ENCODE measurements at places on chromosomes 12 and 14. TPM values are rescaled to one million over a fixed set of nuclear protein-coding genes. Genes with fewer than 3 reads are reported as not detected.

DNA sequence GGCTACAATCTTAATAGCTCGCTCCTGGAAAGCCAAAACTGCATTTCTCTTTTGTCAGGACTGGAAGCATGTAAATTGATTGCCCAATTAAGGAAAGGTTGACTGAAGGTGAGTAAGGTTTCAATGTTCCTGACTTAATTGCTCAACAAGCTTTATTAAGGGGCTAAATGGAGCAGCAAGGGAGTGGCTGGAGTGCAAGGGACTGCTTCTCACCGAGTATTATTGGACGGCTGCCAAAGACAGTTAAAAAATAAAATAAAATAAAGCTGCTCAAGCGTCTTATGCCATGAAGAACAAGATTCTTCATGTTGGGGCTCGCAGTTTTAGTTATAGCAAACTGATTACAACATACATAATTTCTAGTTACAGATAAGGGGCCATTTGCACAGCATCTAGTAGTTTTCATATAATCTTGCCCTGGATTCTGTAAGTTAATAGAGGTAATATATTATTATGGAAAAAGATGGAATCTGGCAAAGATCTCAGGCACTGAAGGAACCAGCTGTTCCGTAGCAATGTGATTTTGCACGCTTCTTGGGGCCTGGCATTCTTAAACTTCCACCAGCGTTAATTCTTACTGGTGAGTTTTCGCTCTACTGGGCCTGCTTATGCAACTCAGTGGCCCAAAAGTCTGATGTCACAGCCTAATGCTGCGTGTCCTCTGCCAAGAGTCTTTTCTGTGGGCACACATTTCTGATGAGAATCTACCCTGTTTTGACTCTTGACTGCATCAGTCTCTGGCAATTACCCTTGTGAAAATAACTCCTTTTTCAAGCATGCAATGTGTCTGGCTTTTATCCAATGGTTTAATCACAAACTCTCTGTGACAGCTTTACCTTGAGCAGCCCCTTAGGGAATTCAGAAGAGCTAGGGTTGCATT is 108.5 kb downstream of the SLC38A1 start:
- DNase-seq = no peak

- DNase-seq = no peak
Observed at GRCh38 chr12:26132866-26133265, 8.0 kb upstream of the BHLHE41 start.

The SERPINA12 gene
- polyA plus RNA-seq = not detected

DNA sequence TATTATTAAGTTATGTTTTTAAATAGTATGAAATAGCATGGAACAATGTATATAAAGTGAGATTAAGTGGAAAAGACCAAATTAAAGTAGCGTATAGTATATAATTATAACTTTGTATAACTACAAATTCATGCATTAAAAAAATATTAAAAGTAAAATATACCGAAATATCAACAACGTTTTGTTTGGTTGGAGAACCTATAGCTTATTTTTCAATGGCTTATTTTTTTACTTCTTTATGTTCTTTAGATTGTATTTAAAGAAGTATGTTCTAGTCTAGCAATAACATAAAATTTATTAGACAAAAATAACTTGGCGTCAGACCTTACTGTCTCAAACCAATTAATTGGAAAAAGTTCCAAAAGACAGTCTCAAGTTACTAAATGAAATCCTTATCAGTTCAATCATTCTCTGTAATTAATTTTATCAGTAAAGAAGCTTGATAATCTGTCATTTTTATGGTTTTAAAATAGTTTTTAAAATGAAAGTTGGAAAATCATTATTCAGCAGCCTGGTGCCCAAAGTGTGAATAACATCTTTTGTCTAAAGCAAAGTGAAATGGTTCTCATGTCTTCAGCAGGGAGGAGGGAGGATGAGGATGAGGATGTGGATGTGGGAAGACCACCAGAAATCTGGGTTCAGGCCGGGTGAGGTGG is 46.7 kb downstream of the IRAK3 start:
- DNase-seq = no peak

DNA sequence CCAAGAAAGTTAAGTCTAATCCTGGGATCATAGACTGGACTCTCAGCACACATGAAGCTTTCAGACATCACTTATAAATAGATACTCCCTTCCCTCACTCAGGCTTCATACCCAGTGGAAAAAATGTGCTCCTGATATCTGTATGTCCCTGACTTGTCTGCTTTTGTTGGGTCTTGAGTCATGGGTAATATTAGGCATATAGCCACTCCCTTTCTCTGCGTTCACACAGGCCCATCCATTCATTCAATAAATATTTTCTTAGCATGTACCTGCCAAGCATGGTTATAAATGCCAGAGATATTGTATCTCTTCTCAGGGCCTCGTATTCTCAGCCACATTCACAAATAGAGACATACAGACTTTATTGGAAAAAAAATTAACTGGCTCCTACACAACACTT is 43.5 kb downstream of the COX16 start:
- no peak for DNase-seq

The RPGRIP1 gene
- polyA plus RNA-seq = 0.08 TPM

- no peak for DNase-seq
Observed at GRCh38 chr14:47346849-47347248, 328.6 kb downstream of the MDGA2 start.

- DNase-seq = no peak
Observed at GRCh38 chr12:103707446-103707845, 120.4 kb downstream of the STAB2 start.

GRCh38 chr14:25537846-25538455 is 488.0 kb upstream of the STXBP6 start:
- DNase-seq = no peak

DNA sequence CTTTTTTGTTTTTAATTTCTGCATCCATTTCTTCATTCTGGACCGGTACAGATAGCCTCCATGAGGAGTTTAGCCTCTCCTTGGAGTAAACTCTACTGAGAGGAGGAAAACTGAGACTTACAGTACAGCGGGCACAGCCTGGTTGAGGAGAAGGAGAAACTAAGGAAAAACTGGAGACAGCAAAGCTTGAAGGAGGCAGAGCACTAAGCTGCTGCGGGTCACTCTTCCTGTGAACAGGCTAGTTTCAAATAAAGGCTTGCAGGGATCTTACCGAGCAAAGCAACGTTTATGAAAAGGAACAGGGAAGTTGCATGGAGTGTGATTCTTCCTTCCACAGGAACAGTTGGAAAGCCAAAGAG is 348 bp upstream of the SSTR1 start:
- no peak for DNase-seq

The C1QL4 gene
- polyA plus RNA-seq = not detected

- no peak for DNase-seq
Observed at GRCh38 chr14:96663491-96664067, 133.6 kb upstream of the VRK1 start.

DNA sequence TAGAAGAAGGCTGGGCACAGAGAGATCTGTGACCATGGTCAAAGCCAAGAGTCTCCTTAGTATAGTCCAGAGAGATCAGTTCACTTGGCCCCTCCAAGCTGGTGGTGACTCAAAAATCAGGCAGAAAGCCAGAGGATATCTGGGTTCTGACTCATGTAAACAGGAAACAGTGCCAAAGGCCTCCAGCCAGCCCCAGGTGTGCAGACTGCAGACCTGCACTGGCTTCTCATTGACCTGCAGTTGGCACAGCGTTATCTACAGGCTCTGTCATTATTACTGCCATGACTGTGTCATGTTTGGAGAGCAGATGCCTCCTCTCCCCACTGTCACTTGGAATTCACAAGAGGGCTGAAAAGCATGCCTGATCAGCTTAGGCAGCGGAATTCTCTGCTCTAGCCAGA is 295.7 kb upstream of the PRKD1 start:
- DNase-seq = peak; percentile 66

The TAS2R8 gene
- not detected for polyA plus RNA-seq

GRCh38 chr12:14845350-14845750 is 2.0 kb upstream of the ART4 start:
- DNase-seq = peak; percentile 66

DNA sequence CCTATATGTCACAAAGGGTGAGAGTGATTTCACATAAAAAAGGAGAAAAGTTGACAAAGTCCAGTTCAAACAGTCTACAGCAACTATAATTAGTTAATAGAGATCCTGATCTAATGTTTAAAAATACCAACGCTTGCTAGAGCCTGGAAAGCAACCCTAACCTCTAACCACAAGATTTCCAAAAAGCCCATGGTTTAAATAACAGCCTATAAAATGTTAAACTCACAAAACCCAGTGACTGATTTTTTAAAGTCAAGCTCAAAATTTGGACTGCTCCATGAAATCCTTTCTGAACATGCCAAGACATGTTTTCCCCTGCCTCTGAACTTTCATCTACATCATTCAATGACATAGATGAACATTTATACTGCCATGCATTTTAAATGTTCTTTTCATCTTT is 81.6 kb downstream of the PLEKHG7 start:
- DNase-seq = no peak

DNA sequence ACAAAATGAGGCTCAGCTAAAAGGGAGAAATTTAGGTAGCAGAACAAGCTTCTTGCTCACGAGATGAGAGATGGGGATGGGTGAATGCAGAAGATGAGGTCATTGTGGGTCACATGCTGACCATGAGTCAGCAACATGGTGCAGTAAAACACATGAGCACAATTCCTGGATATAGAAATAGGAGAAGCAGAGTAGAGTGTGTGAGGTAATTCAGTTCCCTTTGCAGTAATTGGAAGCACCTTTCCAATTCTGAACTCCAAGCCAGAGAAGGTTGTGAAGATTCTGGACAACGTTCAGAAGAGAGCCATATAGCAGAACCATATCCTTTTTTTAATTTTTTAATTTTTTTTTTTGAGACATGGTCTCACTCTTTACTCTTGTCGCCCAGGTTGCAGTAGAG is 62.0 kb upstream of the LMNTD1 start:
- no peak for DNase-seq

GRCh38 chr12:27277846-27278260 is 33.8 kb downstream of the STK38L start:
- no peak for DNase-seq

The SIX6 gene
- polyA plus RNA-seq = not detected

DNA sequence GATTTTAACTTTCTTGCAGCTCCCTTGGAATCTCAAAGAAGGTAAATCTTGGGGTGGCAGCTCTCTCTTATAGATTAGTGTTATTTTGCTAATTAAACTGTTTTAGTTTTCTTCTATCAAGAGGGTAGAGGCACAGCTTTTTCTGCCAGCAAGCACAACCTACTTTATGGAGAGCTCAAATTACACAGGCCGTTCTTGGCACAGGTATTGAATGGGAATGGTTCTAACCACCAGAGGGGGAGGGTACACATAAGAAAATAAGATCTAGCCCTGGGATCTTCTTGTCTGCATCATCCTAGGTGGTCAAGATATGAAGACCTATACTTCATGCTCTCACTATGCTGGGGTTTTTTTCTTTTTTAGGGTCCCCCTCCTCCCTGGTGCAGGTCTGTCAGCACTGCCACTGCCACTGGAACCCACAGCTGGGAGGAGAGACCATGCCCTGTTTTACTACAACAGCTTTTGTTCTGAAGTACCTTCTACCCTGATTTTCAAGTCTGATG is 48.6 kb upstream of the STAC3 start:
- DNase-seq = no peak

- no peak for DNase-seq
Observed at GRCh38 chr12:2832550-2833127, 2.2 kb downstream of the NRIP2 start.

- no peak for DNase-seq
Observed at GRCh38 chr14:24377657-24378056, 9.7 kb downstream of the NFATC4 start.

The WNT5B gene
- polyA plus RNA-seq = 0.72 TPM

GRCh38 chr12:4900327-4900726 is 9.4 kb upstream of the KCNA1 start:
- DNase-seq = no peak

- no peak for DNase-seq
Observed at GRCh38 chr12:116924558-116925453, 14.1 kb downstream of the FBXW8 start.

DNA sequence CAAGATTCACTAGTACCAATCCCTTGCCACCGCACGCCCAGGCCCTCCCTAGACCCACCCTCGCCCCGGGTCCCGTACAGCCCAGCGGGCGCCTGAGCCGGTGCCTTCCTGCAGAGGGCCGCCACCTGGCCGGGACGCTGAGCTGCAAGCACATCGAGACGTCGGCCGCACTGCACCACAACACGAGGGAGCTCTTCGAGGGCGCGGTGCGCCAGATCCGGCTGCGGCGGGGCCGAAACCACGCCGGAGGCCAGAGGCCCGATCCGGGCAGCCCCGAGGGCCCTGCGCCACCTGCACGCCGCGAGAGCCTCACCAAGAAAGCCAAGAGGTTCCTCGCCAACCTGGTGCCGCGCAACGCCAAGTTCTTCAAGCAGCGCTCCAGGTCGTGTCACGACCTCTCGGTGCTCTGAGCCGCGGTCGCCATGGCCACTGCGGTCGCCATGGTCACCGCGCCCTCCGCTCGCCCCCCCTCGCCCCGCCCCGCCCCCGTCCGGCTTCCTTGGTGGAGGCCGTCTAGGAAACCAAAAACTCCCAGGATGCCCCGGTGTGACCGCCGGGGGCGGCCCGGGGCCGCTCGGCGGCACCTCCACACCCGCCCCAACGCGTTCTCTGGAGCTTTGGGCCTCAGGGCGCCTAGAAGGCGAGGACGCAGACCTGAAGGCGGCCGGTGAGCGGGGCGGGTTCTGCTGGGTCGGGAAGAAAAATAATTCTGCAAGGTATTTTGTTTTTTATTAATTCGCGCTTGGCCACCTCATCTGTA is 3.7 kb downstream of the REM2 start:
- peak; percentile 85 for DNase-seq

DNA sequence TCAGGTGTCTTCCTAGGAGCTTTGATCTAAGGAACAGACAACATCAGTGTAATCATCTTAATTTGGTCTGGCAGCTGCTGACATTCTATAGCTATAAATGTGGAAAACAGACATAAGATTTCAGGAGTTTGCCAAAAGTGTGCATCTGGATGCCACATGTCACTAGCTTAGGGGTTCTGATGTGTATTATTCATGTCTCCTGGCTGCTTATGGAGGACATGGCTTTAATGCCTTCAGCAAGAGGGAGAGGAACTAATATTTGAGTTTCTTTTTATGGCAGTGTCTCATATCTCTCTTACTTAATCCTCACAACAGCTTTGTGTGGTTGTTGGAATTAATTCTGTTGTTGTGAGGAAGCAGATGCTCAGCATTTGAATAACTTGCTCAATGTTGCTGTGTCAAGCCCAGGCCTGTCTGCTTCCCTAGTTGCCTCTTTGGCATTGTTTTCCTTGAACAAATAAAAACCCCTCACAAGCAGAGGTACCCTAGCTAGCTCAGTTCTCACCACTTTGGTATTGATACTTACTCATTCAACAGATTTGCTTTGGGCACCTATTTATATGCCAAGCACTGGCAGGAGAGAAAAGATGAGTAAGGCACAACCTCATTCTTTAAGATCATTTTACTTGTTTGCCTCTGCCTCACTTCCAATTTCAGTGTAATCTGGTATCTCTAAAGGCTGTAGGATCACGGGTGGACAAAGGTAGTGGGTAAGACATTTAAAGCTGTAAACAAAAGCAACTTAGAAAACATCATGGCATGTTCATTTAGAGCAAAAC is 39.8 kb upstream of the EID3 start:
- no peak for DNase-seq

Data from pancreas (tissue), 10 donors.